CD4-positive, alpha-beta T cell treated with Interleukin-17A for 1 hour (primary cell): ENCODE measurements at places on chromosomes 5 and 9.

- no peak for DNase-seq
Observed at GRCh38 chr5:123937230-123937629, 425.3 kb downstream of the CSNK1G3 start.

GRCh38 chr5:8213701-8214240 lies 344.8 kb downstream of the MTRR start:
- no peak for DNase-seq

DNA sequence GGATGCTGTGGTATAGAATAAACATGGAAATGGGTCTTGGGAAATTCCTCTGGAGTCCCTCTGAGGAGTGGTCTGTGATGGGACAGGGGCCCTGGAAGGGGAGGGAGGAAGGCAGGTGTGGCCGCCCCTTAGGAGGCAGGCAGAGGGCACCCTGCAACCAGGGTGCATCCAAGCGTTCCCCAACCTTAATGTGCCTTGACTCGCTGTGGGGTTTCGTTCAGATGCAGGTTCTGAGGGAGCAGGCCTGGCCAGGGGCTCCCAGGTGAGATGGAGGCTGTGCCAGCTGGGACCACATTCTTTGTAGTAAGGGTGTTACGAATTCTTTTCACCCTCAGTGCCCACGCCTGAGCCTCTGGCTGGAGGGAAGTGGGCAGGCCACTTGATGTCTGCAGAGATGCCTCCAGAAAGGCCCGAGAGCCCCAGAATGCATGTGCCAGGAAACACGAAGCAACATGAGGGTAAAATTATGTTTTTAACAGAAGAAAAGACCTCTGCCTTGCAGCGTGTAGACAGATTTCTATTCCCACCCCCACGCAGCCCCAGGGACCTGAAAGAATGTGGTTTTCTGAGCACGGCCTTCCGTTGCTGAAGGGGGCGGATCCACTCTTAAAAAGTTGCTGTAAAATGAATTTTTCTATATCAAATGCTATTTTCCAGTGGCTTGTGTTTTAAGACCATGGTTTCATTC lies 150.4 kb upstream of the IER5L start:
- DNase-seq, result no peak

DNA sequence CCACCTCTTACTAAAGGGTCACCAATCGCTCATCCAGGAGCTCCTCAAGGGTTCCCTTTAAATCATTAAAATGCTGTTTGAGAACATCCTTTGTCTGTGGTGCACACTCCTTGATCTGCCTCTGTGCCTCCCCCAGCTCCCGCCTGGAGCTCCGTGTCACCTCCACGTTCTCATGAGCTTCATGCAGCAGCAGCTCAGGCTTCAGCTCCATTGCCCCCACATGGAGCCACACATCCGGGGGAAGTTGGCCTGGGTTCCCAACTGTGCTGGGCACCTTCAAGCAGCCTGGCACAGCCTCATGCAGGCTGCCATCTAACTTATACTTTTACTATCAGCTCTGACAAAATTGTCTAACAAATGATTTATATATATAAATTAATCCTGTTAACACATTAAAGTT lies 585.8 kb upstream of the FAM174A start:
- no peak for DNase-seq

DNA sequence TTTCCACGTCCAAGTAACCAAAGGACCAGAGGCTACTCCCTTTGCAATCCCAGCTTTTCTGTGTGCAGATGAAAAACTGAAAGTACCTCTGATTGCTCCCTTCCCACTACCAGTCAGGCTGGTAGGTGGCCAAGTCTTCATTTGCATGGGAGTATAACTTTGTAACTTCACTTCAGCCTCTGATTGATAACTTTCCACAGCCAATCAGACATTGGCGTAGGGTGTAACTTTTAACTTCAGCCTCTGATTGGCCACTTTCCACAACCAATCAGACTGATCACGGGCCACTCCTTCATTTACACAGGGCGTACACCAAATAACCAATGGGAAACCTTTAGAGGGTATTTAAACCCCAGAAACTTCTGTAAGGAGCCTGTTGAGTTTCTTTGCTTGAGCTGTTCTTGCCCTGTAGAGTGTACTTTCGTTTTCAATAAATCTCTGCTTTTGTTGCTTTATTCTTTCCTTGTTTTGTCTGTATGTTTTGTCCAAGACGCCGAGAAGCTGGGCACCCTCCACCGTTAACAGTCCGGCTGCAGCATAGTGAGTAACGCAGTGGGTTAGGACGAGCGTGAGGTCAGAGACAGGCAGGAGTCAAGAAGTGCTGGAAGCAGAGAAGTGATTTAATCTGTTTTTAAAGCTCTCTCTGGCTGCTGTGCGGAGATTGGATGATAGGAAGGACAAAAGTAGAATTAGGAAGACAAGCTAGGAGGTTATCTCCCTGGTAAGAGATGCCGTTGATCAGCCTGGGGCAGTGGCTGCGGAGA lies 3.5 kb upstream of the EXOSC2 start:
- DNase-seq, result no peak

DNA sequence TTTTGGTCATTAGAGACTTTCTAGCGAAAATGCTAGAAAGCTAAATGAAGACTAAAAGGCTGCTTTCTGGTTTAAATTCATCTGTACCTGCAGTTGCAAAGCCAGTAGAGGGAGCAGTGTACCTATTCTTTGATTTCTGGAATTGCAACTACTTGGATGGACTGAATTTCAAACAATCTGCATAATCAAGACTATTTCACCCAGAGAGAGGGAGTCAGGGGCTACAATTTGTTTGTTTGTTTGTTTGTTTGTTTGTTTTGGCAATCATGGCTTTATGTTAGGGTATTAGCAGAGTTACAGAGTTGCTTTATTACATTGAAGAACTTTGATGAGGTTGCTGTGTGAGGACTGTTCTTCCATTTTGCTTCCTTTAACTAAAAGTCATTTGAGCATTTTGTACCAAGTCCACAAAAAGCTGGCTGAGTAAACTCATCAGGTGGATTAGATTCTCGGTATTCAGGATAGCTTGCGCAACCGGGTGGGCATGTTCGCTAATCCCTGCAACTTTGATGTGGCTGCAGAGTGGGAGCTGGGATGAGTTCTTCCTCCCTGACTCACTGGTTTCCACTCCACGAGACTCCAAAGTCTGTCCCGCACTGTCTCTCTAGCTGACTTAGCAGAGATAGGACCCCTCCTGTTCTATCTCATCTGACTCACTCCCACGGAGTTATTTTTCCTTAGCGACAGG lies 80.0 kb upstream of the TUT7 start:
- peak; percentile 43 for DNase-seq

DNA sequence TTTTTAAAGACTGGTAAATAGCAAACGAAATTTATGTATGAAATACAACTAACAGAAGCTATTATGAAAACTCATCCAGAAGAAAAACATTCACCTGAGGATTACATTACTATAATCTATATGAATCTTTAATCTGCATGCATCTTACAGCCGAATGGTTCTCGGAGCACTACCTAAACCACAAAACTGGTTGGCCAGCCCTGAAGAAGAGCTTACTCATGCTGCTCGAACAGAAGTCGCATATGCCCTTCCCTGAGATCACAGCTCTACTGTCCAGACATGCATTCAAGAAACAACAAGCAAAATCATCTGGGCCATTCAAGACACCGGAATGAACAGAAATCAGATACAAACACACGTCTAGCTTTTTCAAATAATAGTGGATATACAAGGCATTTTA lies 931.0 kb upstream of the DMAC1 start:
- no peak for DNase-seq

DNA sequence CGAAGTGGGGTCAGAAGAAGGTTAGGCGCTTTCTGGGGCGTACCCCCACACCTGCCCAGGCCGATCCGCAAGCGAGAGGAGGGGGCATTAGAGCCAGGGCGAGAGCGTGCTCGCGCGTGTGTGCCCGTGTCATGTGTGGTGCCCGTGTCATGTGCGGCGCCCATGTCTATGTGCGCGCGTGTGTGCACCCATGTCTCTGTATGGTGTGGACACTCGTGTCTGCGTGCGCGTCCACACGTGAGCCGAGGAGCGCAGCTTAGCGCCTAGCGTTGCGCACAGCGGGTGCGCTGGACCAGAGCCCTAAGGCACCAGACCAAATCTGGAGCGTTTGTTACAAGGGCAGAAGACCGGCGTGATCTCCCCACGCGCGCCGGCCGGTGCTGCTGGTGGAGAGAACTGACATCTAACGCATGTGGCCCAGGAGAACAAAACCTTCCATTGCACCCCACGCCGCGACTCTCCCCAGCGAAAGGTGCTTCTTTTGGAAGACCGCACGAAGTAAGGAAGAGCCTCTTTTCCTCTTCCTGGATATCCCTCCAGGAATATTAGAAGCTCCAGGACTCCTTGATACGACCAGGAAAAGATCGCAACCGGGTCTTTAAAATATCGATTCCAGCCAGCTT lies 644 bp downstream of the NIM1K start:
- DNase-seq, result peak; percentile 12

GRCh38 chr9:110928599-110928998 lies 109.7 kb downstream of the LPAR1 start:
- no peak for DNase-seq

DNA sequence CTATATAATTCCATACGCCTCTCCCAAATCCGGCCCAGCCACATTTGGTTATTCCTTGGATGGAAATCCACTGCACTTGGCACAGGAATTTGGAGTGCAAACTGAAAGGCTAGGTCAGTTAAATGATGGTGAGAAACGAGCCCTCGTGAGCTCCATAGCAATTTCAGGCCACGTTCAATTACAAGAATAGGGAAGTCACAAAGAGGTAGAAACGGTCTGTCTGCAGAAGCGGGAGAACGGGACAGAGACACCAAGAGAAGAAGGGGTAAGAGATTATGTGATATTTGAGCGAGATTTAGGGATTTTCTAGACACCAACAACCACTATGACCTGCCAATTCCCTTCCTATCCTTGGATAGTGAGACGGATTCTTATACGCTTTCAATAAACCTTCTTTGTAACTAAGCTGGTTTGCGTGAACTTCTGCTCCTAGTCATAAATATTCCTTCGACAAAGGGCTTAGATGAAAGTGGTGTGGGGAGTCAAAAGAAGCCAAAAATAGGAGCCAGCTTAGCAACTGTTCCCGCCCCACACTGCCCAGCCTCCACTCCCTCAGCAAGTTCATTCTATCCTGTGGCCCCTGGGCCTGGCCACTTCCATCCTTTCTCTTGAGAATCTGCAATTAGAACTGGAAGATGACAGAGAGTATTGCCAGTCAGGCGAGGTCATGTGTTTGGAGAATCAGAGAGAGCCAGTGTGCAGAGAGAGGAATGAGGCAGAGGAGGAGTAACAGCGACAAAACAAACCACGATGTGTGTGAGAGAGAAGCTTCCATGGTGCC lies 118.4 kb downstream of the ZNF608 start:
- DNase-seq, result no peak

- no peak for DNase-seq
Observed at GRCh38 chr5:169785771-169786618, 148.9 kb downstream of the DOCK2 start.

DNA sequence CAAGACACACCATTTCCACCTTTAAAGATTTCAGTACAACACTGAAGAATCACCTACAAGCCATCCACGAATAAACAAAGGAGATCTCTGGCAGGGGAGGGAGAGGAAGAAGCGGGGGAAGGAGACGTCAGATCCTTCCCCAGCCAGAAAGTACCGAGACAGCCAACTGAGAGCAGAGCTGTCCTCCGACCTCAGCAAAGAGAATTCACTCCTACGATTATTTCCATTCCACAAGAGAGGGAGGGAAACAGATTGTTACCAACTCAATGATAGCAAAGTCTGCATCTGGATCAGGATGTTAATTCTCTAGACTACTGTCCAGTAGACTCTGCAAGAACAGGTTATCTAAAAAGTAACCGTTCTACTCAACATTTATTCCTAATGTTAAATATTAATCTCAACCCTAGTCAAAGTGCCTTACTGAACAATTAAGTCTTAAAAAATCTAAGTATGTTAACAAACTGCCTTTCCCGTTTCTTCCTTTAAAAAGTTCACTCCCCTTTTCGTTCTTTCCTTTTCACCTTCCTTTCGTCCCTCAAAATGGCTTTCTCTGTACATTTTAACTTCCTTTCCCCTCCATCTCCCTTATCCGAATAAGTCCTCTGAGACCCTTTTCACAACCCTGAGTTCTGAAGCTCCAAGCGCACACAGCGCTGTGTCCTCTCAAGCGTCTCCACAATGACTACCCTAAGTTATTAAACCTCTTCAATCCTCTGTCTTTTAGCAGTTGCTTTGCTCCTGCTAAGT lies 1.4 kb downstream of the CHD1 start:
- DNase-seq, result peak; percentile 87

GRCh38 chr9:123940721-123941523 lies 11.0 kb upstream of the DENND1A start:
- DNase-seq, result no peak

DNA sequence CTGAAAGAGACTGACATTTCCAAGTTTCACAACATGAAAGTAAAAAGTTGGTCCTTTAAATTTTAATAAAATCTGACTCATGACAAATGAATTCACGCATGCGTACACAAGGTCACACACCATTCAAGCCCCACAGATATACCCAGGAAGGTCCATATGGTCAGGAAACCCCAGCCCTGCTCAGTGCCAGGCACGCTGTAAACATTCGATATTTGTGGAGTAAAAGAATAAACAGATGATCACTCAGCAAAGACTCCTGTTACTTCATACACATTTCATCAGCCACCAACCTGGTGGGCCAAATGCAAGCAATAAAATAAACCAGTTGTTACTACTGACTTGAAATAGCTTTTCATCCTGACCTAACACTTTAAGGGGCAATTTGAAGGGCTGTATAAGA lies 158.0 kb upstream of the RETREG1 start:
- DNase-seq, result no peak

DNA sequence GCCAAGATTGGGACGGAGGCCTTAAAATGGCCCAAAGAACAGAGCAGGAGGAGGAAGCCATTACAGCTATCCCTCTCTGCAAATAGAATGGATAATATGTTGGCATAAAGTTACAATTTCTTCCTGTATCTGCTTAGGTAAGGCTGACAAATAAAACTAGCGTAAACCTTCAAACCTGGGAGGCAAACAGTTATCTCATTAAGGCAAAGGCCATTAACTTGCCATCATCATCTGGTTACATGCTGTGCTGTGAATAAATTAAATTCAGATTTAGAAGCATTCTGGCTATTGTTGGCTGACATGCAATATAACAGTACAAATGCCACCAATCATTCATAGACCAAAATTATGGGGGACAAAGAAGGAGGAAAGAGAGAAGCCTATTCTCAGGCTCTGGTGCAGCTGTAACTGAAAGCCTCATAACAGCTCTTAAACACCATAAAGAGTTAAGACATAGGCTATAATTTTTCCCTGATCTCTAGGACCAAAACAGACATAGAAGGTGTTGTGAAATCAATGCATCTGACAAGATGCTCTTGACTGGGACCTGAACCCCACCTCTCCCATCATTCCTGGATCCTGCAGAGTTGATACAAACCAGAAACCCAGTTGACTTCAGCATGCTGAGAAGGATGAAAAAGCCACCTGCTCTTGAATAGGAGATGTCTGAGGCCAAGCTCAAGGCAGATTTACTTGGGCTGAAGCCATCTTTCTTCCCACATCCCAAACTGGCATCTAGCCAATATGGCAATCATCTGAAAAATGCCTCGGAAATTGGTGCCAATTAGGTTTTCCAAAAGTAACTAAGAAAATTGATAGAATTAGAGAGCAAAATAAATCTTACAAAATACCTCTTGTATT lies 62.5 kb downstream of the PLCXD3 start:
- no peak for DNase-seq

GRCh38 chr5:127074466-127074865 lies 1.2 kb upstream of the C5orf63 start:
- no peak for DNase-seq

- DNase-seq, result no peak
Observed at GRCh38 chr5:134614450-134615085, 18.1 kb downstream of the SAR1B start.
